ENCODE measurements at places on chromosomes 5 and 9. TPM values are rescaled to one million over a fixed set of nuclear protein-coding genes. Genes with fewer than 3 reads are reported as not detected.

DNA sequence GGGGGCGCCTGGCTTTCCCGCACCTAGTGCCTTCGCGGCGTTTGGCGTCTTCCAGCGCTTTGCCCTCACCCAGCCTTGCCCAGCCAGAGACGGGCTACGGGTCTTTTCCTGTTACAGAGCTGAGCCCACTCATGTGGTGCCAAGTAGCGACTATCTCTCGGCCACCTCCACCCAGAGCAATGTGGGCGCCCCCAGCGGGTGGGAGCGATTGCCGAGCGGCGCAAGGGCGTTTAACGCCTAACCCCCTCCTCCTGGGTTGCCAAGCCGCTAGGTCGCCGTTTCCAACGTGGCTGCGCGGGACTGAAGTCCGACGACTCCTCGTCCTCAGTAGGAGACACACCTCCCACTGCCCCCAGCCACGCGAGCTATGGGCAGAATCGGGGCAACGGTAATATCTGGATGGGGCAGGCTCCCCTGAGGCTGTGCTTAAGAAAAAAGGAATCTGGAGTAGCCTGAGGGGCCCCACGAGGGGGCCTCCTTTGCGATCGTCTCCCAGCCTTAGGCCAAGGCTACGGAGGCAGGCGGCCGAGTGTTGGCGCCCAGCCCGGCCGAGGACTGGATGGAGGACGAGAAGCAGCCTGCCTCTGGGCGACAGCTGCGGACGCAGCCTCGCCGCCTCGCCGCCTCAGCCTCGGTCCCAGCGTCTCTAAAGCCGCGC, 5.8 kb downstream of the TLX3 start:
- peaks cover 27% of the 10 kb centered on the region for H3K4me1 ChIP-seq
- peaks cover 13% of the 10 kb centered on the region for H3K36me3 ChIP-seq
- peak; percentile 58 for DNase-seq
- H3K4me3 ChIP-seq = peak overlapping the region; percentile 99

DNA sequence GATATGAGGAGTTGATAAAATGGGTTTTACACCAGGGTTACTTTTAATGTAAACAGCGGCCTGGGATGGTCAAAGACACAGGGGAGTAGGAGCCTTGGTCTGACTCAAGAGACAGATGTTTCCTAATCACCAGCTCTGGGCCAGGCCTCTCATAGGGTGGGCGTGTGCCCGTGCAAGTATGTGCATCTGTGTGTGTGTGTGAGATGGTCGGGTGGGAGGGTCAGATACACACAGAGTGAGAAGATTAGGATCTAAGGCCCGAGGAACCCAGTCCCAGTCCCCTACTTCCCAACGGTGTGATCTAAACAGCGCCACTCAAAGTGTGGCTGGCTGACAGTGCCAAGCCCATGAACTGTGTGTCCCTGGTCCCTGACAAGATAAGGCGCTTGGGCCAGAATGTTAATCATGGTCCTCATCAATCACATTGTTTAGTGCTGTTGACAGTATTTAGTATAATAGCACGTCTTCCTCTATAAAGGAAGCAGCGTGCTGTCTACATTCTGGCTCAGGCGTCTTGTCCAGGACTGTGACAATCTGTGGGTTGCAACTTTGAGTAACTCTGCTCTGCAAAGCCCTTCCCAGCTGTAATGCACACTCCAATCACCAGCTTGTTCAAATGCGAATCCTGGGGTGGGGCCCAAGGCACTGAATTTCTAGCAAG, 173.7 kb downstream of the DAB2IP start:
- H3K27me3 ChIP-seq = peaks cover 5% of the 10 kb centered on the region
- DNase-seq = no peak
- peak overlapping the region; percentile 20 for H3K27ac ChIP-seq
- H3K36me3 ChIP-seq = no peaks in the 10 kb centered on the region

GRCh38 chr5:143225511-143225910, 178.0 kb downstream of the NR3C1 start:
- peaks cover 9% of the 10 kb centered on the region for H3K27me3 ChIP-seq
- no peak for DNase-seq
- H3K4me3 ChIP-seq = no peak overlapping the region
- H3K36me3 ChIP-seq = no peaks in the 10 kb centered on the region

DNA sequence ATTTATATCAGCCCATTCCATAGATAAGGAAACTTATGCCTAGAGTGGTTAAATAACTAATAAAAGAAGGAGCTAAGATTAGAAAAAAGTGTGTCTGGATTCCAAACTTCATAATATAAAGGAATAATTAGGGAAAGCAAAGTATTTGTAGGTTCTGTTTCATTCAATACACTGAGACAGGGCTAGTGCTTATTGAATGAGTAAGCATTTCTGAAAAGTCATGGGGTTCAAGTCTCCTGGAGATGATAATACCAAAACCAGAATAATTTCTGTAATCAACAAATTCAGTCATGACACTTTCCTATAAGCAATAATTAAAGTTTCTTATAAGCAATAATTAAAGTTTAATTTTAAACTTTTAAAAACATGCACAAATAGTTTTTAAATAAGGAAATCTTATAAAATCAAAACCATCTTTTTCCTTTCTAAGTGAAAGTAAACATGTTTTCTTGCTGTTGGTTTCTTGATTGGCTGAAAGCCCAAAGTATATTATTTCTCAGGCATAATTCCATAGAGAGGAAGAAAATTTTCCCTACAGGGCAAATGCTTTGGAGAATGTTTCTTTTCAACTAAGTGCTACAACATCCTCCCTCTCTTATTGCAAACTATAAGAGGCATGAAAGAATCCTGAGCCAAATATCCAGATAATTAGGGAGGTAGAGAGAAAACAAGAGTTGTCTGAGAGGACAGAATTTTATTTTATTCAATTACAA, 510.2 kb downstream of the PRELID2 start:
- no peak for DNase-seq
- H3K36me3 ChIP-seq = no peaks in the 10 kb centered on the region
- H3K27me3 ChIP-seq = no peaks in the 10 kb centered on the region
- H3K4me3 ChIP-seq = no peak overlapping the region
- H3K27ac ChIP-seq = no peak overlapping the region
- H3K4me1 ChIP-seq = no peaks in the 10 kb centered on the region

DNA sequence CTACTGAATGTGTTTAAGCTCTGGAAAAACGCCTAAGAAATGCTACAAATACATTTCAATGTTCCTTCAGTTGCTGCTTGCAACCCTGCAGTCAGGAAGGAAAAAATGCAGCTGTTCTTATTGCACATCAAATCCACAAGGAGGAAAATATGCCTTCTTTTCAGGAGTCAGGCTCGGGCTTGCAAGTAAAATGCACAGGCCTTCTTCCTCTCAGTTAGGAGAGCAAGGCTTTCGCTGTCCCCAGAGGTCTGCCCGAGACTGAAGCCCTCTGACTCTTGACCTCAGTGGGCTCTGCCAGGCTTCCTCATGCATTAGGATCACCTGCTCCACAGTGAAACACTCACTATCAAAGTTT, 899 bp upstream of the SHC3 start:
- no peaks in the 10 kb centered on the region for H3K36me3 ChIP-seq
- peak; percentile 35 for DNase-seq
- peak overlapping the region; percentile 95 for H3K27ac ChIP-seq
- H3K4me3 ChIP-seq = peak overlapping the region; percentile 91

DNA sequence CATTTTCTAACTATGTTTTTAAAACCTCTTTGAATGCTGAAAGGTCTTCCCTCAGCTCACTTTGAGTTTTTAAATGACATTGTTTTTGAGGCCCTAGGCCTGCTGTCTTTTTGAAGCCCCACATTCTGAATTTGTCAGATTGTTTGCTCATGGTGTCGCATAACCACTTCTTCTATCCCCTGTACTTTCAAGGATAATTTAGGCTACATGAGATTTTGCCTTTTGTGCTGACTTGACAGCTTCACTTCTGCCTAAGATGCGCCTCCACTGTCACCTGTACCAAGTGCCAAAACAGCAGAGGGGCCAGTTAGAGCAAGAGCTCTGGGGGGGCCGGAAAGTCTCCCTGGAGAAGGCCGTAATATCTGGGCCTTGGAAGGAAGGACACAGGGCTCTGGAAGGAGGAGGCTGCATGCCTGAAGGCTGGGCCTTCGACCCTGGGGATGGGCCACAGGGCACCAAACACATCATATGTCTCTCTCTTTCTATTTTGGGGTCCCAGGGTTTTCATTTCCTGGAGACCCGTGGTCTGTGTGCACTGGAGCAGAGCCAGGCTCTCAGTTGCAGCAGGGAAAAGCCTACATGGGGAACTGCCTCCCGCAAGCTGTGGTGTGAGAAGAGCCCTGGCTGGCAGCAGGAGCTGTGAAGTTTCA, 49.1 kb downstream of the NDST1 start:
- H3K4me1 ChIP-seq = peaks cover 19% of the 10 kb centered on the region
- peaks cover 2% of the 10 kb centered on the region for H3K27me3 ChIP-seq
- H3K27ac ChIP-seq = peak overlapping the region; percentile 60

- DNase-seq = no peak
- H3K4me3 ChIP-seq = peak overlapping the region; percentile 73
- no peaks in the 10 kb centered on the region for H3K36me3 ChIP-seq
- H3K4me1 ChIP-seq = peaks cover 6% of the 10 kb centered on the region
- H3K27me3 ChIP-seq = peaks cover 6% of the 10 kb centered on the region
Measured at GRCh38 chr5:140548791-140549190, 1.3 kb downstream of the EIF4EBP3 start.

- H3K27ac ChIP-seq = no peak overlapping the region
- peaks cover 14% of the 10 kb centered on the region for H3K27me3 ChIP-seq
- H3K4me1 ChIP-seq = peaks cover 47% of the 10 kb centered on the region
- no peak for DNase-seq
- H3K36me3 ChIP-seq = no peaks in the 10 kb centered on the region
Measured at GRCh38 chr5:8062521-8062920, 193.6 kb downstream of the MTRR start.

DNA sequence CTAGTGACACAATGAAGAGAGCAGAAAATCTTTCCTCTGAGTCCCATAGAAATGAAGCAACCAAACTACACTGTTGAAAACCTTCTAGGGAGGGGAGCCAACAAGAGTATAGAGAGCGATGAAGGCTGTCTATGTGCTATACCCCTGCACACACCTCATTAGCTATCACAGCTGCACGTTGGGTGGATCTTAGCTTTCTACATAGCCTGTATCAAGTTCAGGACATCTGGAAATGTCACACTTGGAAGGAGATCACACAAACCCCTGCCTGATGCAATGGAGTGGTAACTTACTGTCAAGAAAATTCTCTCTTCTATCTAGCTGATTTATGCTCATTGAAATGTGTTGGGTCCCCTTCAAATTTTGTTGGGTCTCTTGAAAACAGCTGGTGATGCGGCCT, 127.0 kb upstream of the NTRK2 start:
- no peak overlapping the region for H3K27ac ChIP-seq
- H3K4me3 ChIP-seq = no peak overlapping the region
- DNase-seq = no peak

DNA sequence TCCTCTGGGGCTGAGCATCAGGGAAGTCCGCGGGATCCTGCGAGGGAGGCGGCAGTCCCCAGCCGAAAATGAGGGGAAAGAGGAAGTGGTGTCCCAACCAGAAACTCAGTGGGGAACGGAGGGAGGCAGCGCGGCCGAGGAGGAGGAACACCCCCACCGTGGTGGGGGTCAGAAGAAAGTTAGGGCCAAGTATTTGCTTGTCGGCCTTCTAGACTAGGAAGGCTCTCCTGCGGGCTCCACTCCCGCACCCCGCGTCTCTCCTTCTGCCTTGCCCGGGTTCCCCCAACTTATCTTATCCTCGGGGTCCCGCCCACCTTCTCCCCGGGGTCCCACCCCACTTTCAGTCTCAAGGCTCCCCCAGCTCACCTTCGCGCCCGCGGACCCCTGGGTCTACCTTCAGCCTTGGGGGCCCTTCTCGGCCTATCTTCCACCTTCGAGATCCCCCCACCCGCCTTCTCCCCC, 557 bp upstream of the PHF2 start:
- peaks cover 3% of the 10 kb centered on the region for H3K27me3 ChIP-seq
- peak overlapping the region; percentile 74 for H3K27ac ChIP-seq
- H3K4me3 ChIP-seq = peak overlapping the region; percentile 91
- peaks cover 14% of the 10 kb centered on the region for H3K4me1 ChIP-seq
- DNase-seq = peak; percentile 26
- H3K36me3 ChIP-seq = peaks cover 6% of the 10 kb centered on the region

DNA sequence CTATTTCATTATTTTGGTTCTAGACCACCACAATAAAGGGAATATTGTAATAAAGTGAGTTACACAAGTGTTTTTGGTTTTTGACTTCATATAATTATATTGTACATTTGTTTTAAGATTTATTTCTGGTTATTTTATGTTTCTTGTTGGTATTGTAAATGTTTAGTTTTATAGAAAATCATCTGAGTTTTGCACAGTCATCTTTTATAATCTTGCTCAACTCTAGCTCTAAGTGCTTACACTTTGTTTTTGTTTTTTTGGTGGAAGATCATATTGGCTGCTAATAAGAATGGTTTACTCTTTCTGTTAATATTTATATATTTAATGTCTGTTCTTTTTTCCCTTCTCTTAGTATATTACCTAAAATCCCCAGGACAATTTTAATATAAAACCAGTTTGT, 135.0 kb downstream of the CNTLN start:
- no peak overlapping the region for H3K27ac ChIP-seq
- H3K4me1 ChIP-seq = peaks cover 6% of the 10 kb centered on the region
- DNase-seq = no peak
- peaks cover 2% of the 10 kb centered on the region for H3K27me3 ChIP-seq

GRCh38 chr9:113800276-113800675, 75.8 kb upstream of the ZNF618 start:
- no peaks in the 10 kb centered on the region for H3K27me3 ChIP-seq
- no peaks in the 10 kb centered on the region for H3K4me1 ChIP-seq
- H3K27ac ChIP-seq = no peak overlapping the region
- DNase-seq = no peak
- H3K36me3 ChIP-seq = no peaks in the 10 kb centered on the region

DNA sequence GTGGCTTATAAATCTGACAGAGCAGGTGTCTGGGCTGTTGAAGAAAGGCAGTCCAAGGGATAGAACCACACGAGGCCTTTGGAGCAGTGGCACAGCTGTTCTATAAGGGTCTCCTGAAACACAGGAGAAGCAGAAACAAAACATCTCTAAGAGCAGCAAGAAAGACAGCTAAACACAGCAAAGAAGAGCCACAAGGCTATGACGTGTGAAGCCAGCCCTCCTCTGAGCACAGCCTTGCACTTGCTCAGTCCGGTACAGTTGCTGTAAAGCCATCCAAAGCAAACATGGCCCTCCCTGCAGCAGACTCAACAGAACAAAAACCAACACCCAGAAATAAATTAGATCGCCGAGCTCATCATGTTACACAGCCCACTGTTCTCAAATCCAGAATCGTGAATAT, 2.6 kb upstream of the GZMK start:
- no peak overlapping the region for H3K27ac ChIP-seq
- no peak overlapping the region for H3K4me3 ChIP-seq
- no peaks in the 10 kb centered on the region for H3K27me3 ChIP-seq
- no peak for DNase-seq

- H3K36me3 ChIP-seq = no peaks in the 10 kb centered on the region
- H3K4me3 ChIP-seq = peak overlapping the region; percentile 12
- peaks cover 74% of the 10 kb centered on the region for H3K4me1 ChIP-seq
- peaks cover 2% of the 10 kb centered on the region for H3K27me3 ChIP-seq
Measured at GRCh38 chr5:125194883-125195282, 448.4 kb upstream of the ZNF608 start.

GRCh38 chr5:77374686-77375085, 117.4 kb downstream of the WDR41 start:
- DNase-seq = peak; percentile 59
- no peaks in the 10 kb centered on the region for H3K36me3 ChIP-seq
- peak overlapping the region; percentile 15 for H3K27ac ChIP-seq
- no peak overlapping the region for H3K4me3 ChIP-seq

LCN15 gene
- total RNA-seq = 1.9 TPM

INSL6 gene
- total RNA-seq = not detected

CDH10 gene
- 3.0 TPM for total RNA-seq

AQP7 gene
- total RNA-seq = not detected

HAPLN1 gene
- 2.9 TPM for total RNA-seq

NIPBL gene
- total RNA-seq = 81.1 TPM

Data from glutamatergic neuron (in vitro differentiated cells).